NCI-H460 (cell line): ENCODE measurements at places on chromosomes 11 and 22. TPM values are rescaled to one million over a fixed set of nuclear protein-coding genes. Genes with fewer than 3 reads are reported as not detected.
A peak's percentile ranks its signal among the peaks of the same experiment; 100 is the strongest.

DNA sequence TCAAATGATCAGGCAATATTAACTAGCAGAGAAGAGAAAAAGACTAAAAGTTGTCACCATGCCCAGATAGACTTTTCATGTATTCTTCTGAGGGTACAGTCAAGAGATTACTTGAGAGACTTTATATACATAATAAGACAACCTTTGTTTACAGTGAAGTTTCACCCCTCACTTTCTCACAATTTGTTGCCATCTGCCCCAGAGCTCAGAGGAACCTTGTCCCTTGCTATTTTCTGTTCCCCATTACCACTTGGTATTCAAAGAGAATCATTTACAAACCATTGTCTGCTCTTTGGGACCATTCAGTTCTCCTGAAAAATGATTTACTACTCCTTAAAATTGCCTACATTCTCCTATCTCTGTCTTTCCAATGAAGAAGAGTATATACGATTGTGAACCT is 544.6 kb downstream of the CNTN5 start:
- DNase-seq = no peak

DNA sequence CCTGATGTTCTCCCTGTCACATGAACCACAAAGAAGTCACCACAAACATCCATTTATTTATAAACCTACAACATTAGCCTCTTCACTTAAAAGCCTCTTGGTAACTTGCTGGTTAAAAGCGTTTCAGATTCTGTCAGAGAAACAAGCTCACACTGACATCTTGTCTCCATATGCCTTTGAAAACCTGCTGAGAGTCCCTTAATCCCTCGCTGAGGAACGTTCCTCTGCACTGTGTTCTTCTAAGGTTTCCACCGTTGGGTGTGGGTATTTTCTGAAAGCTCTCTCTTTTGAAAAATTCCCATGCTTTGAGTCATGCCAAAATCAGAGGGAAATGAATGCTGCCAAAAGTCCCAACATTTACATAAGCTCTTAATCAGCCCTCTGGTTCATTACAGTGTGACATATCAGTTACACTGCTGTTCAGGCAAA is 149.8 kb downstream of the CCDC34 start:
- DNase-seq = no peak

GRCh38 chr11:70072861-70073755 is 5.0 kb upstream of the ANO1 start:
- DNase-seq = peak; percentile 39

GRCh38 chr22:43313244-43313889 is 29.8 kb downstream of the SCUBE1 start:
- peak; percentile 44 for DNase-seq

DNA sequence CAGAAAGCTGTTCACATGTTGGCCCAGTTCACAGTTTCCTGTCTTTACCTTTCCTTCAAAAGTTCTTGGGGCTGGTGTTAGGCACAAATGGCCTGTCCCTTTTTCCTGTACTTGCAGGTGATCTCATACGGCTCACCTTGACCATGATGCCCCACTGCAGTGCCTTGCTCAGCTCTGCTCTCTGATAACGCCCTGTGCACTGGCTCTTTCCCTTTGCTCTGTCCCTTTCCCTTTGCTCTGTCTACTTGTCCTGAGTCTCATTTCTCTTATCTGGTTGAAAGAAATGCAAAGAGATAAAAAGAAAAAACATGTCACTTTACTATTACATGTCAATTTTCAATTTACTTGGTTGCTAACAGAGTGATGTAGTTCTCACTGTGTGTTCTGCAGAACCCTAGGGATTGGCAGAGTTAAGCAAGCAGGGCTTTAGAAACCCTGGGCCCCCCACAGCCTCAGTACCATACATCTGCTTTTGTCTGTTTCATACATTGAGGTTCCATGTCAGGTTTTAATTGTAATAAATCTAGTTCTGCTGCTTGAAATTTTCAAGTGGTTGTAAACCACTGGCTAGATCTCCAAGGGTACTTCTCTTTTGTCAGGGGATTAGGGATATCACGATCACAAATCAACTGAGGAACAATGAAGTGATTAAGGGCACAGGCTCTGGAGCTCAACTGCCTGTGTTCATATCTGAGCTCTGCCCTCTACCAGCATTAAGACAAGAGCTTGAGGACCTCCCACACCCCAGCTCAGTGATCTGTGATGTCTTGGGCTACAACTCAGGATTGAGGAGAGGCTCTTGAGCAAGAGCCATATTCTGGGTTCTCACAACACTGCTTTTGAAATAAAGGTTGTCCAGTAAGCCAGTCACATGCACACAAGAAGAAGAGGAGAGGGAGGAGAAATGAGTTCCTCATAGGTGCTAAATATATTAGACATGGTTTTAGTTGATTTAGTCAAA is 16.3 kb upstream of the SORL1 start:
- no peak for DNase-seq

- DNase-seq = peak; percentile 94
These were observed 122.6 kb downstream of the APOL5 start for GRCh38 chr22:35840302-35840739.

DNA sequence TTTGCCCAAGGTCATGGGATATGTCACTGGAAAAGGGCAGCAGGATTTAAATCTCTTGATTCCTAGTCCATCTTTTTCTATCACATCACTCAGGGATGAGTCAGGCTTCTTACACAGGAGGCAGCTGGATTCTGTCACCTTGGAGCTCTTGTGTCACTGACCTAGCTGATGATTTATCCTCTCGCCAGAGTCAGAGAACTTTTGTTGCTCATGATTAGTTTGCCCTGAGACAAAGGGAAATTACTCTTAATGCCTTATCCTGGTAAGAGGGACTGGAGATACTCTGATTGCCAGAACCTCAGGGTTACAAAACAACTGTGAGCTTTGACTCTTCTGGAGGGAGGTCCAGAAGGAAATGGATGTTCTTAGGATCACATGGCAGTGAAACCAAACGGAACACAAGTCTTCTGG is 10.1 kb downstream of the COA4 start:
- DNase-seq = peak; percentile 28

DNA sequence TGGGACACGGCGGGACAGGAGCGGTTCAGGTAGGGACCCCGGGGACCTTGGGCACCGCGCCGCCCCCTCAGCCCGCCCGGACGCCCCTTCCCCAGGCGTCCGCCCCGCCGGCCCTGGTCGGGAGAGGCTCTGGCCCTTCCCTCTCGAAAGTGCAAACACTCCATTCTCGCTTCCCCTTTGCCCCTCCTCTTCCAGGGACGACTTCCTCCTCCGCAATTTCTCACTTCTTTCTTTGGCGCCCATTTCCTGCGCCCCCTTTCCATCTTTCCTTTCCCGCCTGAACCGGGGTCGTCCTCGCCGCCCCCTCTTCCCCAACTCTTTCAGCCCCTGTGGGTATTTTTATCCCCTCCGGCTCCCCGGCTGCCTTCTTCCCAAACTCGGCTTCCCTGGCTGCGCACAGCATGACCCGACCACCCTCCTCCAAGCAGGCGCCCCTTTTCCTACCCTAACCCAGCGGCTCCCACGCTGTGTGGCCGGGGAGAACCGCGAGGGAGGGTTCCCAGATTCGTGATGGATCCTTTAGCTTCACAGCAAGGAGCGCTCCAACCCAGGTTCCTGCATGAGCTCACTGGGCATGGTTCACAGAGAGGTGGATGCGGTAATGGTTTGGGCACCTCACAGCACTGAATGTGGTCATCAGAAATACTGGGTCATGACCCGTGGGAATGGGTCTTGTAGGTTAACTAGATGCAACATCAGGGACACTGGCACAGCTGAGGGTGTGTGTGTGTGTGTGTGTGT is 689 bp downstream of the RAB39A start:
- DNase-seq = no peak

DNA sequence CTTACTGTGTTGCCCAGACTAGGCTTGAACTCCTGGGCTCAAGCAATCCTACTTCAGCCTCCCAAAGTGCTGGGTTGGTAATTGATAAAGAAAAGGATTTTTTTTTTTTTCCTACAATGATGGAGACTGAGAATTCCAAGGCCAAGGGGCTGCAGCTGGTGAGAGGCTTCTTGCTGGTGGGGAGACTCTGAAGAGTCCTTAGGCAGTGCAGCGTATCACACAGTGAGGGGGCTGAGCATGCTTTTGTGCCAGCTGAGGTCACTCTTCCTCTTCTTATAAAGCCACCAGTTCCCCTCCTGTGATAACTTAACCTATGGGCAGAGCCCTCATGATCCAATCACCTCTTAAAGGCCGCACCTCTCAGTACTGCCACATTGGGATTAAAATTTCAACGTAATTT is 28.2 kb upstream of the CCDC81 start:
- no peak for DNase-seq

- DNase-seq = no peak
These were observed 34.3 kb downstream of the DBX1 start for GRCh38 chr11:20125927-20126326.

DNA sequence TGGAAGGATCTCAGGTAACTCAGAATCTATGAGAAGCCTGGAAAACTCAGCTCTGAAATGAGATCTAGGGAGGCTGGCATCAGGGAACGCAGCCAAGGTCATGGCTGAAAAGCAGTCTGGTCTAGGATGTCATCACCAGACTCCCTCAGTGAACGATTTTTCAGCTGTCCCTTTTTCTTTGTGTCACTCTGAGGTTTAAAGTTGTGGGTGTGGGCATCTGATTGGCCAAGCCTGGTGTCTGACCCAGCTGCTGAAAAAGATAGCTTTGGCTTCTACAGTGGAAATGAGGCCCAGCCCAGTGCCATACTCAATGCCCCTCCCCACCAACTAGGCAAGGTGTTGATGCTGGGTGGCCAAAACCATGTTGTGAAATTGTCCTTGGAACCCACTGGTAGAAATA is 14.5 kb downstream of the RPS3 start:
- no peak for DNase-seq

DNA sequence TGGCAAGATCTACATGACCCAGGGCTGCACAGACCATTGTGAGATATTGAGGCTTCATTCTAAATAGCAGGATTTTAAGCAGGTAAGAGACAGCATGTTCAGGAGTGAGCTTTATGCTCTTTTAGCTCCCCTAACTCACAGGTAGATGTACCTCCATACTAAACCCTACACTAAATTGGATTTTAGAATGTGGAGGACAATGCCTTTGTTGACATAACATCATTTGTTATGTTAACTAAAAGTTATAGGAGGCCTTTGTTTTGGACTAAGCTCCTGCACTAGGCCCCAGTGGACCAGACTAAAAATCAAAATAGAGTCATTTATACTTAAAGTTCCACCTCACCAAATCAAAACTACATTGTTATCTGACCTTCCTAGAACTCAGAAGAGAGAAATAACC is 6.8 kb downstream of the DDIAS start:
- no peak for DNase-seq

- no peak for DNase-seq
These were observed 35.4 kb upstream of the ANO5 start for GRCh38 chr11:22157531-22157930.

- DNase-seq = no peak
These were observed 1.4 kb downstream of the DTX4 start for GRCh38 chr11:59173080-59173963.

Gene GPHA2
- not detected in 2 replicates for total RNA-seq

Gene APOL1
- total RNA-seq = 1.9 and 2.6 TPM in 2 replicates

Gene OR8D2
- total RNA-seq = not detected in 2 replicates

Gene MUC2
- total RNA-seq = not detected in 2 replicates
